Stimulated activated CD4-positive, alpha-beta T cell treated with anti-CD3 and anti-CD28 coated beads, Interleukin-12 subunit alpha, Interleukin-12 subunit beta, amount 100 ng/mL, for 48 hours (primary cell): ENCODE measurements at places on chromosomes 6 and 20.

DNA sequence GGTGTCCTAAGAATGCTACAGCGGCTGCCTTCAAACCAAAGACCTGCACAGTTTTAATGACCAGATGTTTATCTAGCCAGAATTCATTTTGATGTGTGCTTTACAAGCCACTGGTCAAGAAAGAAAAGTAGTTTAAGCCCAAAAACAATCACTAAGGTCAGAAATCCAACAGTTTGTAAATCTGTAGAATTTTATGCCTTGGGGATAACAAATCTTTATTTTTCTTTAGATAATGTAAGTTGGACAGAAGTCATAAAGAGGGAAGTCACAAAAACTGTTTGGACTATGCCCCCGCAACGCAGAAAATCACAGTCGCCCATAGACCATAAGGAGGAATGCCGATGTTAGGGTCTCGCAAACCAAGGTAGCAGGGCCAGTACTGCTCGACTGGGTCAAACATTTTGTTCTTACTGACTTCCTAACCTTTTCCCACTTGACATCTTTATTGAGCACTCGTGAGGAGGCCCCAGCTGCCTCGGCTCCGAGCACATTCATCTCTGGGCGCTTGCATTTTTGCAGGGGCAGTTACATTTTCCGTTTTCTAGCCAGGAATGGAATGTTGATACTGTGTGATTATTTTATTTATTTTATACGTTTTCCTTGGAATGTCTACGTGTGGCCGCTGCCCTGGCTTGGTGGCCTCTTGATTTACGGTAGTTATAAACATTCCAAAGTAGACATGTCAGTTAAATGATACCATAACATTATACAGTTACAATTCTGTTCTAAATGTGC is 56.7 kb upstream of the APCDD1L start:
- DNase-seq, result no peak

- DNase-seq, result no peak
These were observed 3.7 kb upstream of the SIRPA start for GRCh38 chr20:1891263-1892118.

DNA sequence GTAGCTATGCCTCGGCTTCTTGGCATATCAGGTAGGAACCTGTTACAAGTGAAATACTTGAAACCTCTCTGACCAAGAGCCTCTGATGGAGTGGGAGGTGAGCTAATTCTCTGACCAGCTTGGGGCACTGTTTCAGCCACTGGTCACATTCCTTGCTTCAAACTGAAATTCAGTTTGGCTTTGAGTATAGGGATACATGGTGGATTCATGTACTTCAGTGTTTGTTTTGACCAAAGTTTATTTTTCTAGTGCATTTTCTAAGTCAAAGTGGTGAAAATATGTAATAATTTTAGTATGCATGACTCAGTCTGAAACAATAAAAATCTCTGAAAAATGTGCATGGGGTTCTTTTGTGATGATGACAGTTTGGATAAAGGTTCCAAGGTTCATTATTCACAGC is 18.6 kb downstream of the TTPAL start:
- DNase-seq, result no peak

- no peak for DNase-seq
These were observed 58.9 kb downstream of the SASH1 start for GRCh38 chr6:148401571-148401970.

DNA sequence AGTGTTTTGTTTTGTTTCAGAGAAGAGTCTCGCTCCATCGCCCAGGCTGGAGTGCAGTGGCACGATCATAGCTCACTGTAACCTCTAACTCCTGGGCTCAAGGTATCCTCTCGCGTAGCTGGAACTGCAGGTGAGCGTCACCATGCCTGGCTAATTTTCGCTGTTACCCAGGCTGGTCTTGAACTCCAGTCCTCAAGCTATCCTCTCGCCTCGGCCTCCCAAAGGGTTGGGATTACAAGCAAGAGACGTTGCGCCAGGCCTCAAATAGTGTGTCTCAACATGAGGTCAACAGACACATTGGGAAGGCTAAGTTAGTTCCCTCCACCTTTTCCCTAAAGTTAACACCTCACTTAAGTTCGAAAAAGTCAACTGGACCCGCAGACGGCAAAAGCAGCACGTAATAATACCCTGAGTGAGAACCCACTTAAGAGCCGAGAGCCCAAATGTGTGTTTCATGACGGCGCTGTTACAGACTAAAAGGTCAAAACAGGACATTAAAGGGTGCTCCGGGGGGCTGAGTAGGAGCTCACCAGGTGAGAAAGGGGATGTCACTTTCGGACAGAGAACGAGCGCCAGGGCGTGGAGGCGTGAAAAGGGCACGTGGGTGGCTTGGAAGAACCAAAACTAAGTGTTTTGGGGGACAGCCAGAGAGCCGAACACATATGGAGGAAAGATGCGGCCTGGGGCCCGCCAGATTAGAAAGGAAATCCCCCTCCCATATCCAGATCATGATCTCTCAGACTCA is 499 bp downstream of the TTI1 start:
- no peak for DNase-seq

- no peak for DNase-seq
These were observed 59.5 kb upstream of the RNF144B start for GRCh38 chr6:18327626-18328025.

DNA sequence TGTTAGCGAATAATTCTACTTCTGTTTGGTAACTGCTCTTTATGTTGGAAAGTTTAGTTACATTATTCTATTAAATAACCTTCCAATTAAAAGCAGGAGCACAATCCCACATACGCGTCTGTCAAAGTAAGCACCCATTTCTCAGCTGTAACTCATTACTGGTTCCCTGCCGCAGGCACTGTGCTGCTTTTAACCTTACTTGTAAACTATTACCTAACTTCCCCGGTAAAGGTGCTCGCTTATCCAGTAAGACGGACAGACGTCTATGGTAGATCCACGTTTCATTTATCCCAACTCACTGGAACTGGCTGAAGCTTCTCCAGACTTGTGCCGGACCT is 529 bp upstream of the ENPP4 start:
- DNase-seq, result no peak

- no peak for DNase-seq
These were observed 1.9 kb downstream of the SLCO4A1 start for GRCh38 chr20:62644044-62644795.

DNA sequence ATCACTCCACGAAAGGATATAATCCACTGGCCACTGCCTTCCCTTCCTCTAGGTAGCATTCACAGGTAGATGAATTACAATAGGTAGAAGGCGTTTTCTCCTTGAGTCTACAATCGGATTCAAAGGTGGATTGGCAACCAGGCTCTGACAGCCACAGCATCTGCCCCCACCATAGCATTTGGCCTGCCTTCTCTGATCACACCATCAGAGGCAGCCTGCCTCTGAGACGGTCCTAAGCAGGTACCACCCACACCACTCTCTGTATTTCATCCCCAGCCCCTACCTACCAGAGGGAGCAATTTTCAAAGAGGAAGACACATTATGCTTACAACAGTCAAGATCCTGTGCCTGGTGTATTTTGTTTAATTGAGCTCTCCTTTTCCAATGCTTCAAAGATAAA is 210.5 kb upstream of the SPTLC3 start:
- DNase-seq, result no peak

GRCh38 chr6:35008858-35009257 is 119.8 kb downstream of the ANKS1A start:
- DNase-seq, result no peak

DNA sequence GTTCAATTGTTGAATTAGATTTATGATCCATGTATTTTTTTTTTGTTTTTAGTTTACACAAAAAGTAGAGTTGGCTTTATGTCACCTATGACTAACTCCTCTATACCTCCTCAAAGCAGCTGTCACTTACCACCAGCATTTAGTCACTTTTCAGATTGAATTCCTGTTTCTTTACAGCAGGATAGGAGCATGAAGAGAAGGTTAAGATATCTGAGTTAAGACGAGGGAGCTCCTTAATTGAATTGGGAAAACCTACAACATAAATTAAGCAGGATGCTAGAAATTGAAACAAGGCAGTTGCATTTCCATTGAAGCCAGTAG is 237.2 kb downstream of the FARS2 start:
- DNase-seq, result no peak

GRCh38 chr20:33653900-33654596 is 8.1 kb upstream of the C20orf144 start:
- no peak for DNase-seq

- DNase-seq, result no peak
These were observed 60.8 kb downstream of the OGFRL1 start for GRCh38 chr6:71349395-71349794.

DNA sequence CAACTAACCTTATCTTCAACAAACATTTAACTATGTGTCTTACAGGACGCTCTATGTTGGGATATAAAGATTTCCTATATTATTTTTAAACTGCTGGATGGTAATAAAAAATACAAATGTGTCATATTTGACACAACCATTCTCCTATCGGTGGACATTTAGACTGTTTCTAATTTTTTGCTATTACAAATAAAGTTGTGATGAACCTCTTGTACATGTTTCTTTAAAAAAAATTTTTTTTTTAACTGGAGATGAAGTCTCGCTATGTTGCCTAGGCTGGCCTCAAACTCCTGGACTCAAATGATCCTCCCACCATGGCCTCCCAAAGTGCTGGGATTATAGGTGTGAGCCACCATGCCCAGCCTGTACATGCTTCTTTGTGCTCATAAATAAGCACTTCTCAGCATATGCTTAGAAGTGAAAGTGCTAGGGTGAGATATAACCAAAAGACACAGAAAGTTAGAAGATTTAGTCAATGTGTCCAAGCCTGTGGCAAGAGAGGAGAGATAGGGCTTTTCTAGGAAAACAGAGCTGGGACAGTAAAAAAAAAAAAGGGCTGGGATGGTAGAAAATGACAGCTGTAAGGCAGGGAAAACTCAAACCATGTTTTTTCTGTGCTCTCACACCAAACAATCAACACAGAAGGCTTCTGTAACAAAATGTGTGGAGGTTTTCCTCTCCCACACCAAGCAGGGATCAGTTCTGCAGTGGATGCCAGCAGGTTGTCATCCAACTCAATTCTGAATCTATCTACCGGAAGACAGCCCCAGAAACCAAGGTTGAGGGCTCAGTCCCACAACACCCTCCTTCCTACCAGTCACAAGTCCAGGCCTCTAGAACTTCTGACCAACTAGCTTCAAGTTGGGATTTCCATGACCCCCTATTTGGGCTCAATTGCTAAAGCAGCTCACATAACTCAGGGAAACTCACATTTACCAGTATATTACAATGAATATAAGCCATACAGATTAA is 70.0 kb upstream of the SMIM29 start:
- no peak for DNase-seq
